ENCODE measurements at places on chromosomes 3 and 15.

DNA sequence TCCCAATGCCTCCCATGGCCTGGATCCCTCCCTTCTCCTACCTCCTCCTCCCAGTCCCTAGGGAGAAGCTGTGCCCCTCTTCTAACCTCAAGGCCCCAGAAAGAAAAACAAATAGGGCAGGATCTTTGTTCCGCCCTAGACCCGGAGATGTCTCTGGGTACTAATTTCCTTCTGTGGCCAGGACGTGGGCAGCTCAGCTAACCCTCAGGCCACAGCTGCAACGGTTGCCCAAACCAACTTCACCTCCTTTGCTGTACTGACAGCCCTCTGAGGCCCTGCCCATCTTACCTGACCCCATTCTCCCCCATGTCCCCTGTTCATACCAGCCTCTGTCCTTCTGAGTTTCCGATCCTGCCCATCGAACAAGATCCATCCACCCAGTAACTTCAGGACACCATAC lies 70.7 kb downstream of the SRGAP3 start:
- DNase-seq: no peak

DNA sequence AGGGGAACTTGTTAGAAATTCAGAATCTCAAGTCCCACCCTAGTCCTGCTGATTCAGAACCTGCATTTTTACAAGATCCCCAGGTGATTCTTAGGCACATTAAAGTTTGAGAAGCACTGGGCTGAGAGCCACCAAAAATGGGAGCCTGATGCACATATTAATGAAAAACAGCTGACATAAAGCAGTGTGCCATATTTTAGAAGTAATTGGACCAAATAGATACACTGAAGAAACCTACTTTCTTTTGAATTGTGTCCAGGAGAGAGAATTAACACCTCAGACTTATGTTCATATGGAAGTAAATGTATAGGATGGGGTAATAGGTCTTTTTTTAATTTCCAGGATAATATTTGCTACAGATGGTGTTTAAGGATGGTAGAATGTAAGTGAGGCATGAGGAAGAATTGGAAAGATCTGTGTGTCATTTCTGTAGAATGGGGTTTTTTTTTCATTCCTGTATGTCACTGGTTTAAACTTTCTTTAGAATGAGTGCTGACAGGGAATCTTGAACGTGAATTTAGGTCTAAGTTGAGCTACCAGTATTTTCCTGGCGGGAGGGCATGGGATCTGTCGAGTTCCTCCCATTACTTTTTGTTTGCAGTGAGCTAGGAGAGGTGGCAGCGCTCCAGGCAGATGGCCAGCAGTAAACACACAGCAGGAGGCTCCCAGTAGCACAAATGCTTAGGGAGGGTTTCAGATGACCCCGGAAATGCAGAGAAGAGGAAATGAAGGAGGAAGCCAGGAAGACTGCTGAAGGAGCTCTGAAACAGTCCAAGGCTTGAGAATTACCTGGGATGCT lies 185.6 kb downstream of the PLCL2 start:
- no peak for DNase-seq

DNA sequence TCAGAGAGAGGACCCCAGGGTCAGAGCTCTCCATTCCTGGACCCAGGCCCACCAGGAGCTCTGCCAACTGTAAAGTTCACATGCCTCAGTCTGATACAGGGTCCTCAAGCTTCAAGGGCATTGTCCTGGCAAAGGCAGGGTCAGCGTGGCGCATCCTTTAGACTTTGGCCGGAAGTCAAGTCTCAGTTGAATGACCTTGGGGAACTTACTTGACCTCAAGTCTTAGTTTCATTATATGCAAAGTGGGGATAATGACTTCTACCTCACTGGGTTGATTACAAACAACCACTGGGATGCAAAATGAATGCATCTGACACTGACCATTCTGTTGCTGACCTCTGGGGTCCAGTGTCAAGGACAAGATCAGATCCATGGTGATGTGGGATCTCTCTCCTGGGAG lies 70.6 kb upstream of the CTSH start:
- no peak for DNase-seq

GRCh38 chr3:173301647-173302046 lies 95.9 kb upstream of the NLGN1 start:
- DNase-seq: no peak

GRCh38 chr3:147396712-147397046 lies 9.7 kb downstream of the ZIC4 start:
- DNase-seq: no peak

GRCh38 chr3:148697306-148698189 lies at the start of gene AGTR1:
AGTR1 (plus strand) TSS chr3:148697903; CDS start chr3:148741036, 43,133 bp downstream.
- no peak for DNase-seq

- no peak for DNase-seq
Observed at GRCh38 chr15:44482090-44482489, 54.7 kb downstream of the CTDSPL2 start.

- DNase-seq: no peak
Observed at GRCh38 chr15:36389107-36389506, 190.3 kb upstream of the CDIN1 start.

DNA sequence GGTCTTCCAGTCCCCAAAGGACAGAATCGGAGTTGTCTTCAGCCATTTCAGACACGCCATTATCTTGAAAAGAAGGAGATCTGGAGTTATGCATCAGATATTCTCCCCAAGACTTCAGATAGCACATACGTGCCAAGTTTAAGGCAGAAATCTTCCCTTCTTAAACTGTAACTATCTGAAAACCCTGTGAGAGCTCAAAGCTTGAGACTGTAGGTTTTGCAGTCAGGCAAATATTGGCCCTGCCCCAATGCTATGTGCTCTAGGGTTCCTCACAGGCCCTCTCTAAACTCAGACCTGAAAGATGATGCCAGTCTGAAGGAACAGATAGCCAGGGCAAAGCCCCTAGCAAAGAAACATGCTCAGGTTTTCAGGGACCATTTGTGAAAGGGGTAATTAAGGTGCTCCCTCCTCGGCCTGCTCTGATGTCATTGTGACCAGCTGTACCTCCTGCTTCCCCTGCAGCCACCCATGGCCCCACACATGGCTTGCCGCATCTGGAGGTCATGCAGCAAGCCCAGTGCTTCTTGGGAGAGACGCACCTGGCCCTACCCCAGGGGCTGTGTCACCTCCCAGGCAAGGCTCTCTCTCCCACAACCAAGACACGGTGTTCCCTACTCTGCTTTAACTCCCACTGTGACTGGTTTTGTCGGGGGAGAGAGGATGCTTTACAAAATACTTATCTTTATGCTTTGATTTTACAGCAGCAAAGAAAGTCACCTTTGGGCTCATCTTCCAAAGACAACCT lies 53.4 kb upstream of the POMGNT2 start:
- no peak for DNase-seq

GRCh38 chr3:138862531-138862923 lies 27.8 kb upstream of the PIK3CB start:
- DNase-seq: no peak

GRCh38 chr3:72044231-72044855 lies 259.4 kb upstream of the PROK2 start:
- no peak for DNase-seq

DNA sequence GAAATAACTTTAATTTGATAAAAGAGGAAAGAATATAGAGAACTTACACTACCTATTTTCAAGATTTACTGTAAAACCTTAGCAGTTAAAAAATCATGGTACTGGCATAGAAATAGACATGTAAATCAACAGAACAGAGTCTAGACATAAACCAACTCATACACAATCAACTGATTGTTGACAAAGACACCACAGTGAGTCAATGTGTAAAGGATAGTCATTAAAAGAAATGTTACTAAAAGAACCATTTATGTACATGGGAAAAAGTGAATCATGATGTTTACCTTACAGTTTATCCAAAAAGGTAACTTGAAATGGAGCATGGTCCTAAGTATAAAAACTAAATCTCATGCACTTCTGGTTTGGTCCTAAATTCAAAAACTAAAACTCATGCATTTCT lies 847.4 kb downstream of the IGSF11 start:
- DNase-seq: no peak

GRCh38 chr15:97234851-97235610 lies 725.5 kb upstream of the ARRDC4 start:
- no peak for DNase-seq

- DNase-seq: no peak
Observed at GRCh38 chr3:98540346-98540745, 8.6 kb downstream of the GPR15 start.

GRCh38 chr15:79051941-79052731 lies 38.4 kb downstream of the RASGRF1 start:
- no peak for DNase-seq

DNA sequence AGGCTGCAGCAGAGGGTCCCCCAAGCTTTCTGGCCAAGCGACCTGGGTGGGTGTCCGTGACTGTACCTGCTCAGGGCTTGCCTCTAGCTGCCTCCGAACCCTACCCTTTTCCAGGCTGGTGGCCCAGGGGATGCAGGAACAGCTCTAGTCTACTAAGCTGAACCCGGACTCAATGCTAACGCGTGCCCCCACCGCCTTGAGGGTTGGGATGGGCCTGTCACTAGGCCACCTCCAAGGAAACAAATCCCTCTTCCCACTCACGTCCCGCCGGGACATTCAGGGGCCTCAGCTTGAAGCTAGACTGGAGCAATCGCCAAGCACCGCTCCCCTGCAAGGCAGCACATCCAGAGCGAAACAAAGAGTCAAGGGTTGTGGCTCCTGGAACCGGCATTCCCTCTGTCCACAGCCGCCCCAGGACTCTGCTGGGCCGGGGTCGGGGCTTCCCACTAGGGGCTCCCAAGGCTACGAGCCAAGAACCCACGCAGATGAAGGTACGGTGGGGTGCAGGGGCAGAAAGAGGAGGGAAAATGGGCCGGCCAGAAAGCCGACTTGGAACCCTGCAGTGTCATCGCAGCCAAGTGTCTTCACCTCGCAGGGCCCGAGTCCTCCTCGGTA lies 2.9 kb downstream of the FBXL22 start:
- DNase-seq: no peak

DNA sequence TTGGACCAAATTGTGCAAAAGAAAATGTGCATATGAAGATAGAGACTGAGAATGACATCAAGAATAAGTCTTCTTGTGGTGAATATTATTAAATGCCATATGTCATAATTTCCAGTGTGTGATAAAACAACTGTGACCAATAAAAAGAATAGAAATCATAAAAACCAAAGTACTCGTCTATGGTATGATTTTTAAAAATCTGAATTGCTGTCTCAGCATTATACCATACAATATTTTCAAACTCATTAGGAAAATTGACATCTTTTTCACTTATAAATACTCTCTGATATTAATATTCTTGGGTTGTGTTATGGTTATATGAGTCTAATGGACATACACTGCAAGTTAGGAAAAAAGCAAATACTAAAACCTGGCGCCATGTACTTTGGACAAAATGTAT lies 279.4 kb downstream of the ROBO1 start:
- DNase-seq: no peak

DNA sequence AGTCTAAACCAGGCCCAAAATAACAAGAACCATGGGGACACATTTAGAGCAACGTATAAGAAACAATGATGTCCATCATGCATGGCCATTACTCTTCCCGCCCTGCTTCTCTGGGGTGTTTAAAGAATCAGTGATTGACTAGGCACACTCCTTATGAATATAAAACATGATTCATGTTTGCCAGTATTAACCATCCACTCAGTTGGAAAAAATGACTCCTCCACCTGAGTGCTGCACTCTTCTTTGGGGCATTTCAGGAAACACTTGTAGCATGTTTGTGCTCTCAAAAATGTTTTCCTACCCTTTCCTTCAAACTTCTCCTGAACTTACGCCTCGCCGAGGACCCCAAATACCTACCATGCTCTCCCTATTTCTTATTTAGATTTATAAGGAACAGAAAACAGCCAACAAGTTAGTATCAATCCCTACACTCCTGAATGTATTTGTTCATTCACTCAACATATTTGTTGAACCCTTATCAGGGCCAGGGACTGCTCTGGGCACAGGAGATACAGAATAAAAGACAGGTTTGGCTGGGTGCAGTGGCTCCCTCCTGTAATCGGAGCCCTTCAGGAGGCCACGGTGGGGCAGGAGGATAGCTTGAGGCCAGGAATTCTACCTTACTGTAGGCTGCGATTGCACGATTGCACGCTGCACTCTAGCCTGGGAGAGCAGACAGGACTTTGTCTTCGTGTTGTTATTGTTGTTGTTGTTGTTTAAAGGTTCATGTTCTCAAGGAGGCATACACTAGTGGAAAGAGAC lies 137.0 kb downstream of the TMCO5A start:
- DNase-seq: no peak

GRCh38 chr3:22161315-22161714 lies 410.3 kb upstream of the ZNF385D start:
- DNase-seq: no peak

DNA sequence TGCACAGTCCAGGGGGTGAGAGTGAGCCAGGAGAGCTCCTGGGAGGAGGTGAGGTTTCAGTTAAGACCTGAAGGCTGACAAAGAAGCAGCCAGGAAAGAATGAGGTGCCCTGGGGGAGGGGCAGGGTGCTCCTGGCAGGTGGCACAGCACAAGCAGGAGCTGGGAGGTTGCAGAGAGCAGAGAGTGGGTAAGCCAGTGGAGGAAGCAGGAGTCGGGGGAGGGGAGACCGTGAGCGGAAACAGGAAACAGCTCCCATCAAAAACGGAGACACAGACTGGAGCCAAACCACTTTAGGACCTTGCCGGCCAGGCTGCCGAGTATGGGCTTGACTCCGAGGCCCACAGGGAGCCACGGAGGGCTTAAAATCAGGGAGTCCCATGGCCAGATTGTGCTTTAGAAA lies 12.1 kb upstream of the FBLN2 start:
- DNase-seq: no peak

Data from CD4-positive, alpha-beta T cell treated with Interferon gamma for 1 hour (primary cell).